ENCODE measurements at places on chromosomes 2 and 18.

DNA sequence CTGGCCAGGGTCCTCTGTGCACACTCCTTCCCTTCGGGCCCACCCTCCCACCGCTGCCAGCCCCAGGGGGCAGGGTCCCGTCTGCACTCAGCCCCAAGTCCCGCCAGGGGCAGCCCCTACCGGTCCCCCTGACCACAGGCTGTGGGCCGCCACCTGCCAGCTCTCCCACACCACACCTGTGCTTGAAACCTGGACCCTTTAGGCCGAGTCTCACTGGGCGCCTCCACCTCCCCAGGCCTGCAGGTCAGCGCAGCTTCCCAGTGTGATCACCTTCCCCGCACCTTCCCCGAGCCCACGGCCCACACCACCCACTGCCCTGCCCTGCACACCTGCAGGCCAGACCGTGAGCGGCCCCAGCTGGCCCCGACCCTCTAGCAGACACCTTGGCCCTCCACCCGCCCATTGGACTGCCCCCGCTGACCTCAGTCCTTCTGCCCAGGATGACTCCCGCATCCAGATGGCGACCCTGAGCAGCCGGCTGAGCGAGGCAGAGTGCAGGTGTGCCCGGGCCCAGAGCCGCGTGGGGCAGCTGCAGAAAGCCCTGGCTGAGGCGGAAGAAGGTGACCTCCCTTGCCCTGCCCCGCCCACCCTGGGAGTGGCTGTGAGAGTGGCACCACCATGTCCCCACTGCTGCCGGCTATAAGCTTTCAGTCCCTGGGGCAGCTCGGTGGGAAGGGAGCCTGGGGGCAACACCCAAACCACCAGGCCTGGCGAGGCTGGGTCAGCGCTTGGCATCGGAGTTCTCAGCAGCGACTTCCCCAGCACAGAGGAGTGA, 31.3 kb upstream of the SNED1 start:
- no peak for DNase-seq

GRCh38 chr2:59206361-59206760, 965.2 kb upstream of the FANCL start:
- no peak for DNase-seq

GRCh38 chr18:36311026-36311570, 13.6 kb downstream of the FHOD3 start:
- DNase-seq: no peak

DNA sequence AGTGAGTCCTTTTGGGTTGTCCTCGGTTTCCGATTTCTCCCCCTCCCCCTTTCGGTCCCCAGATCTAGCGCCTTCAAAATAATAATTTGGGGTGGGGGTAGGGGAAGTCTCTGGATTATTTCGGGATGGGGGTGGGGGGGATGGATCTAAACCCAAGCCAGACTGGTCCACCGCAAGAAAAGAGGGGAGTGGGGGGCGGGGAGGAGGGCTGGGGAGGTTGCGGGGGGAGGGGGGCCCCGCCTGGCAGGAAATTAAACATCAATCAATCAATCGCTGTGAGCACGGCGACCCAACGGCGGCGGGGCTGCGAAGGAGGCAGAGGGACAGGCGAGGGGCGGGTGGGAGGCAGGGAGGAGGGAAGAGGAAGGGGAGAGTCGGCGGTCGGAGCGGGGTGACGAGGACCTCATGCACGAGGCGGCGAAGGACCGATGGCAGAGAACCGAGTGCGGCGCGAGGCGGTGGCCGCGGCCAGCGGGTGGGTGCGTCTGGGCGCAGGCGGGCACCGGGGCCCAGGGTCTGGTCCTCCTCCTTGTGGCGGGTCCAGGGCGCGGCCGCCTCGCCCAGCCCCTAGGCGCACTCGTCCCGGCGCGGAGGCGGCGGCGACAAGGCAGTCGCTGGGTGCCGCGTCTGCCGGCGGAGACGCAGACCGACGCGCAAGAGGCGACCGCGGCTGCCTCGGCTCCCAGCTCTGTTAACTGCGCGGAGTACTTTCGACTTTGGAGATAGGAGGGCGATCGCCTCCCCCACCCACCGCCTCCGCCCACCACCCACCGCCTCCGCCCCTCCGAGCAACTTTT, 468 bp upstream of the SATB2 start:
- DNase-seq: no peak

GRCh38 chr2:183195998-183196409, 71.8 kb downstream of the NUP35 start:
- no peak for DNase-seq

- no peak for DNase-seq
These were observed 4.2 kb downstream of the SLC25A12 start for GRCh38 chr2:171889808-171890207.

GRCh38 chr2:56260415-56260814, 76.6 kb downstream of the CCDC85A start:
- DNase-seq: no peak

DNA sequence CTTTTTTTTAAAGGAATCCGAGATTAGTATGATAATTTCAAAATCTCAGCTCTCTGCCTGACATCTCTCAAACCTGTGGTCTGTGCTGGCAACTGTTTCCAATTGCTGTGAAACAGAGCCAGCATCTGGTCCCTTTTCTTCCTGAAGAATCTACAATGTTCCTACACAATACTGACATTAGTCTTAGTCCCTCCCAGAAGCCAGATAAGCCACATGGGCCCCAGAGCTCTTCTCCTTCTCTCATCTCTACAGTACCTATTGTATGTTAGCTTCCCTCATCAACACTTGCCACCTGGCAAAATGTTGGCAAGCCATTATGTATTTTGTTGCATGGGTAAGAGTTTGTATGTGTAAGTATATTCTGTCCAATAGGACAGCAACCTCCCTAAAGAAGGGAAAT, 62.9 kb upstream of the CDKL4 start:
- no peak for DNase-seq
